ENCODE measurements at places on chromosomes 2 and 18.

GRCh38 chr2:70728128-70728527, 39.9 kb downstream of the ADD2 start:
- no peak for DNase-seq

GRCh38 chr2:213101692-213102460, 49.5 kb downstream of the IKZF2 start:
- DNase-seq, result no peak

DNA sequence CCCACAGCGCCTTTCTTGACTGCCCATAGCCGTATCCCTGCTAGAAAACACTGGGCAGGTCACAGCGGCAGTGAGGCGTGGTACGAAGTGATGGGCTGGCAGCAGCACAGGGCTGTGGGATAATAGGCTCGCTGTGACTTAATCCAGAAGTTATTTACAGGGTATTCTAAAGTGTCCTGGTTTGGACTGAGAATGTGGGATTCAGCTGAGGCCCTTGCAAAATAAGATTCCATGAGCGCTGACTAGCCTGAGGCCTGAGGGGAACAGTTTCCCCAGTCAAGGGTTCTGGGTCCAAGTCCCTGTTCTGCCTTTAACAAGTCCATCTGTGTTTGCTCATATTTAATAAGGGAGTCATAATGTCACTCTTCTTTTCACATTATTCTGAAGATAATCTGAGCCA, 34.6 kb downstream of the SETBP1 start:
- DNase-seq, result no peak

GRCh38 chr2:2560374-2561015, 229.4 kb upstream of the MYT1L start:
- DNase-seq, result no peak

DNA sequence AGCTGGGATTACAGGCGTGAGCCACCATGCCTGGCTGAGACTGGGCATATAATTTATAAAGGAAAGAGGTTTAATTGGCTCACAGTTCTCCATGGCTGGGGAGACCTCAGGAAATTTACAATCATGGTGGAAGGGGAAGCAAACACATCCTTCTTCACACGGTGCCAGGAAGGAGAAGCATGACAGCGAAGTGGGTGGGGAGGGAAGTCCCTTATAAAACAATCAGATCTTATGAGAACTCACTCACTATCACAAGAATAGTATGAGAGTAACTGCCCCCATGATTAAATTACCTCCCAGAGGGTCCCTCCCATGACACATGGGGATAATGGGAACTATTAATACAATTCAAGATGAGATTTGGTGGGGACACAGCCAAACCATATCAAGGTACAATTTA, 7.8 kb upstream of the LCLAT1 start:
- DNase-seq, result no peak

DNA sequence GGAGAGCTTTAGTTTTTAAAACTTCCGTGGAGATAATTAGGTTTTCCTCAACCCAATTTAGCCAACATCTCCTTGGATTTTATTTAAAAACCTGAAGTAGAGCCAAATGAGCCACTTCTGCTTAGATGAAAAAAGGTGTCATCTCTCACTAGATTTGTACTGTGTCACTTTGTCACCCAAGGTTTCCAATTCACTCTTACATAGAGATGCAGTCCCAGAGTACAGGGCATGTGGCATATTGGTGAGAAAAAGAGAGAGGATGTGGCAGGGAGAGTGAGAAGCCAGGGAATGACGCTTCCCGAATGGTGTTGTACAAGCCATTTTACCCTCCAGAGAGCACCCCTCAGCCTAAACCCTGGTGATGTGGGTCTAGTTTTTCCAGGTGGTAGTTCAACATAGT, 44.4 kb upstream of the CTLA4 start:
- no peak for DNase-seq

DNA sequence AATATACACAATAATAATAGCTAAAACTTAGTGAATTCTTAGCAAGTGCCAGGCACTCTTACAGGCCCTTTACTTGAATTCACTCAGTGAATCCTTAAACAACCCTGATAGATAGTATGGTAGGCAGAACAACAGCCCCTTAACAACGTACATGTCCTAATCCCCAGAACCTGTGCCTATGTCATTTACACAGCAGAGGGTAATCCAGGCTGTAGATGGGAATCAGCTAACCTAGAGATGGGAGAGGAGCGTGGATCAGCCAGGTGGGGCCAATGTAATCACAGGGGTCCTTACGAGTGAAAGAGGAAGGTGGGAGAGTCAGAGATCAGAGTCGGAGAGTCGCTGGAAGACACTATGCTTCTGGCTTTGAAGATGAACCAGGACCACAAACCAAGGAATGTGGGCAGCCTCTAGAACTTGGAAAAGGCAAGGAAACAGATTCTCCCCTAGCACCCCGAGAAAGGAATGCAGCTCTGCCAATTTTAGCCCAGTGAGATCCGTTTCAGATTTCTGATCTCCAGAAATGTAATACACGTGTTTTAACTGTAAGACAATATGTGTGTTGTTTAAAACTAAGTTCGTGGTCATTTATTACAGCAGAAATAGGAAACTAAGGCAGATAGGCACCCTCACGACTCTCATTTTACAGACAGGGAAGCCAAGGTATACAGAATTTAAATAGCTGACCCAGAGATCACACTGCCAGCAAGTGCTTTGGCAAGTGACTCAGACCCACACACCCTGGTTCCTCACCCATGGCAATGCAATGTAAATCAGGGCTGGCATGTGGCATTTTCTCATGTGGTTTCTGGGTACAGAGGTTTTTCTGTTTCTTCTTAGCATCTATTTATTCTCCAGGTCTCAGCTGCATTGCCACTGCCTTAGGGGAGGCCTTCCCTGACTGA, 68.9 kb downstream of the DOCK10 start:
- DNase-seq, result no peak

DNA sequence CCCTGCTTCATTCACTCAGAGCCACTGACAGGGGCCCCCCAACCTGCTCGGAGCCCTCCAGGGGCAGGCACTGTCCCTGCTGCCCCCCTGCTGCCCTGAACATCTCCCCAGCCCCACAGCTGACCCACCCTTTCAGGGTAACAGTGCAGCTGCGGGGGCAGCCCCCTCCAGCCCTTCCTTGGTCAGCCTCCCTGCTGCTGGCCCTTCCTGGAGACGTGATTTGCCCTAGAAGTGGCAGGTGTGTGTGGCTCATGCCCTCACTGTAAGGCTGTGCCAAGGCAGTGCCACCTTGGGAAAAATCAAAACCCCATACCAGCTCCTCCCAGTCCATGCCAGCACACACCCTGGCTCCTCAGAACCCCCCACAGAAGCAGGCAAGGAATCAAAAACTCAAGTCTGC, 184.2 kb upstream of the HDAC4 start:
- no peak for DNase-seq
